ENCODE measurements at places on chromosomes 7 and 10.

DNA sequence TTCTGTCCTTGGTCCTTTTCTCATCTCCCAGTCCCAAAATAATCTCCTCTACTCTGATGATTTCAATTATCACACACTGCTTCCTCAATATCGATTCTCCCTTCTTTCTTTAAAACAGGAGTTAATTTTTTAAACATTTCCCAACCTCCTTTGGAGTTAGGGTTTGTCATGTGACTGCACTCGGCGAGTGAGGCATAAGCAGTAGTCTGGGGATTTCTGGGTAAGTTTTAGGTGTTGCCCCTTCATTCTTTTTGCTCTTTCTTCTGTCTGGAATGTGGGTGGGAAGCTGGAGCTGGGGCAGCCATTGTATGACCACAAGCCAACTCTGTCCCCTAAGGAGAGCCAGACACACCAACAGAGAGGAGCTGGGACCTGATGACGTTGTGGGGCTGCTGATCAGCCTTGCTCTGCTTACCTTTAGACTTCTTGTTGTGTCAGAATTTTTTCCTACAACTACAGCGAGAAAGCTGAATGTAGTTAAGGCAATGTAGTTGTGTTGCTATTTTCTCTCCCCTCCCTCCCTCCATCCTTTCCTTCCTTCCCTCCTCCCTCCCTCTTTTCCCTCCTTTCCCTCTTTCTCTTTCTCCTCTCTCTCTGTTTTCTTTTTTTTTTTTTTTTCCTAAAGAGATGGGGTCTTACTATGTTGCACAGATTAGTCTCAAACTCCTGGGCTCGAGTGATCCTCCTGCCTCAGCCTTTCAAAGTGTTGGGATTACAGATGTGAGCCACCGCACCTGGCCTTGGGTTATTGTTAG is 6.5 kb upstream of the TSPAN14 start:
- no peak for DNase-seq

DNA sequence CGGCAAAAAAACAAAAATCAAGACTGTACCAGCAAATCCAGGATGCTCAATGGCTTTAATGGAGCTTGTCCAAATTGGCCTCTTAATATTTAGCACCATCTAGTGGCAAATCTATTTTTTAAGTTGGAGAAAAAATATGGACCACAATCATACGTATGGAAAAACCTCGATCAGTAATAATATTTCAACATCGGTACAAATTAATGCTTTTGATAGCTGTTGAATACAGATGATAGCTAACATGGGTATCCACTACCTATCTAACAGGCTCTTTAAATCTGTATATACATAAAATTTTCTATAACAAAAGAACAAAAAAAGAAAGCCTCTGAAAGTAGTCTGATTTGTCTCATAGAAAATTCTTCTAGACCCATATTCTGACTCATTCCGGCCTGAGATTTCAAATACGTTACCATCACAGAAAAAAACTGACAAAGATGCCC is 29.2 kb downstream of the COA1 start:
- DNase-seq = no peak

DNA sequence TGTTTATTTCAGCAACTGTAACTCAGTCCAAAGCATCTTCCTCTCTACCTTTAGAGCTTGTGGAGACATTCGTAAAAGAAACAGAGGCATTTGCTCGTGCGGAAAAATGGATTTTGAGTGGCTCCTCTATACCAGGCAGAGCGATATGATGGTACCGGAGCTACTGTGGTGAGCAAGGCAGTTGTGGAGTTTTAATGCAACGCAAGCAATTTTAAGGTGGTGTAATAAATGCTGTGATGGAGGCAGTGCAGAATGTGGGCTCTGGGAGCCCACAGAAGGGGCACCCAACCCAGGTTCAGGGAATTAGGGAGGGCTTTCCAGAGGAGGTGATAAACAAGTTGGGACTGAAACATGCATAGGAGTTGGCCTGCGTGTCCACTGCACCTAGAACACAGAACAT is 149.5 kb downstream of the CDH23 start:
- DNase-seq = no peak

GRCh38 chr10:23472181-23472580 is 33.3 kb downstream of the OTUD1 start:
- DNase-seq = no peak

Measured in stimulated activated naive CD8-positive, alpha-beta T cell treated with anti-CD3 and anti-CD28 coated beads, Interleukin-15, Interleukin-2, amounts not matched to agents 100 U/mL and 50 U/mL, for 24 hours (primary cell).